ENCODE measurements at places on chromosomes 5 and 9.

- DNase-seq = peak; percentile 76
These were observed 79.5 kb upstream of the HTR4 start for GRCh38 chr5:148733601-148734438.

DNA sequence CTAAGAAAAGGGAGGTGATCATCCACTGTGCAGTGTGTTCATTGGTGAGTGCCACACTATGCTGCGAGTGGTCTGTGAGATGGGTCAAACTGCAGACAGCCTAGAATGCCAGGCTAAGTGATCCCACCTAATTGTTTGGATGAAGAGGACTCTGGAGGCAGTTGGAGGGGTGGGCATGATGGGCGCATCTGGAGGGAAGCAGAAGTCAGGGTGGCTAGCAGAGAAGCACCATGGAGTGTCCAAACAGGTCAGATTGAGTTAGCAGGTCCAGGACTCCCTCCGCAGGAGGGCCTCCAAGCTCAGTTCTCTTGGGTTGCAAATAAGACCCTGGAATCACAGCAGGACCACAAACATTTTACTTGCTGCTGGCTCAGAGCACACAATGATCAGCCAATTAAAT, 19.9 kb upstream of the ANGPTL2 start:
- no peak for DNase-seq

DNA sequence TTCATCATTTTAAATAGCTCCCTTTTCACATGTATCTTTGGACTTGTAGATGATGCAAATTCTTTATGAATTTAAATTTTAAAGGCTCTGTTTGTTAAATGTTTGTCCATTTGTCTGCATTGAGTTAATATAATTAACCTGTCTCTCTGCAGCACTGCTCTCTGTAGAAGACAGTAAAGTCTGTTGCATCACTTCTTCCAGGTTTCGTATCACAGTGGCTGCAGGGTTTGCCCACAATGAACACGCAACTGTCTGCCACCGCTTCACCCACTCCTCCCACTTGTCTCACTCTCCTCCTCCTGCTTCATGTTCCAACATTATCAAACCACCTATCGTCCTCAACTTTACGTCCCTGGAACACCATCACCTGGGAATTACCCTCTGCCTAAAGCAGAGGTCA, 231.3 kb upstream of the SLC30A5 start:
- no peak for DNase-seq

DNA sequence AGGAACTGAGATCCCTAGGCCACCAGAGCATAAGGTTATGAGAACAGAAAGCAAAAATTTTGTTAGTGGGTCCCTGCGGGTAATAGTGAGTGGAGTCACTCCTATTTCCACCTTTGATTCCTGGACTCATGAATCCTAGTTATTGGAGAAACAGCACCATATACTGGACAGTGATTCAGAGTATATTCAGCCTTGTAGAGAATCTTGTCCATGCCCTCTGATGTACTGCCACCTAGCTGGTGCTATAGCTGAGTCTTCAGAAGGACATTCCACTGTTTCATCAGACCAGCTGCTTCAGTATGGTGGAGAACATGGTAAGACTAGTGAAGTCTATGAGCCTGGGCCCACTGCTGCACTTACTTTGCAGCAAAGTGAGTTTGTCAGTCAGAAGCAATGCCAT, 25.0 kb upstream of the ITGA2 start:
- DNase-seq = no peak

DNA sequence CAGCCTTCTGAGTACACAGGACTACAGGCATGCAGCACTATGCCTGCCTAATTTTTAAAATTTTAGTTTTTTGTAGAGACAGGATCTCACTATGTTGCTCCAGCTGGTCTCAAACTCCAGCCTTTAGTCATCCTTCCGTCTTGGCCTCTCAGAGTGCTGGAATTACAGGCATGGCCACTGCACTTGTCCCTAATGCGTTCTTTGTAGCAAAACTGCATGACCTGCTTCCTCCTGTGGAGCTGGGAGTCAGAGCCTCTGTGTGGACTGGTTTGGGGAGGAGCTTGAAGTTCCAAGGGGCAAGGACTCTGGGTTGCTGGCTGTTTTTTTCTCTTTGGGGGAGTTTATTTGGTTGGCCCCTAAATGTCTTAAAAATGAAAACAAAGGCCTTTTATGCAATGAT, 22.7 kb upstream of the ANKRD34B start:
- DNase-seq = no peak

GRCh38 chr5:119312403-119312802, 43.4 kb upstream of the TNFAIP8 start:
- DNase-seq = no peak

DNA sequence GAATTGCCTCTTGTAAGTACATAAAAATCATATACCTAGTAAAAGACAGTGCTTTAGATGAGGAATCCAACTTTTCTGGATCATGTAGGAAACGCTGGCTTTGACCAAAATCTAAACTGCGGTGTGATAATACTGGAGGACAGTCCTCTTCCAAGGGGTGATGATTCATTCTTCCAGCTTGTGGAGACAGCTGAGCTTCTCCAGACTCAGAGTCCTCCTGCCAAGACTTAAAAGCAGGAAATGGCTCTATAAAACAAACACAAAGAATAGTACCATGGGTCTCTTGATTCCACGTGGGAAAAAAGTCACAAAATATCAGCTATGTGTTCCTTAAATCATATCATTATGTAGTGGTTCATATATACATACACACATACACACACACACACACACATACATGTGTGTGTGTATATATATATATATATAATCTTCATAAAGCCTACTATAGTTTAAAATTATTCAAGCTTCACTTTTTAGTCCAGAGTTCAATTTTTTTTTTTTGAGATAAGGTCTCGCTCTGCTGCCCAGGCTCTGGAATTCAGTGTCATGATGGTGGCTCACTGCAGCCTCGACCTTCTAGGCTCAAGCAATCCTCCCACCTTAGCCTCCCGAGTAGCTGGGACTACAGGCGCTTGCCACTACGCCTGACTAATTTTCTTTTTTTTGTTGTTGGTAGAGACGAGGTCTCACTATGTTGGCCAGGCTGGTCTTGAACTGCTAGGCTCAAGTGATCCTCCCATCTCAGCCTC, 65.0 kb downstream of the PKD2L2 start:
- peak; percentile 85 for DNase-seq

- DNase-seq = no peak
These were observed 12.8 kb upstream of the CAMK4 start for GRCh38 chr5:111211341-111211740.

DNA sequence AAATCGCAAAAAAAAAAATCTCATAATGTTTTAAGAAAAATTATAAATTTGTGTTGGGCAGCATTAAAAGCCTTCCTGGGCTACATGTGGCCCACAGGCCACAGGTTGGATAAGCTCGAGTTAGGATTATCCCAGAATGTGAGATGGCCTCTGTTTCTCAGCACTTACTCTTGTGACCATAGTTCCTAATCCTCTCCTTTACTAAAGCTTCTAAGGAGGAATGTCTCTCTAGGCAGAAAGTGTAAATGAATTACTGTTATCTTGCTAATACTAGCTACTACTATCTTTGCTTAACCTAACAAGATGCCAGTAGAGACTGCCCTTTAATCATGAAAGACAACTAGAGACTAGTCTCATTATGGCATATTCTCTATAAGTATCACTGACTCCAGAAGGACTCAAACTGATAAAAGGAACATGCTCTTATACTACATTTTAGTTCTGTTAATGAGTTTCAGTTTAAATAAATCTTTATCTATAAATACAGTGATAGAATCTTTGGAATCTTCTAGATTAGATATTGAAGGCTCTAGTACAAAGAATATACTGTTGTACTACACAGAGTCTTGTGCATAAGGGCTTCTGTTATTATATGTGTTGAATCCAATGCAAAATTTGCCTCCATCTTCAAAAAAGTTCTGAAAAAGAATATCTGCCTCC, 13.8 kb downstream of the INVS start:
- no peak for DNase-seq

GRCh38 chr9:137278061-137278701, 655 bp downstream of the TOR4A start:
- DNase-seq = no peak
